Smooth muscle cell of trachea (primary cell): ENCODE measurements at places on chromosomes 2 and 18. TPM values are rescaled to one million over a fixed set of nuclear protein-coding genes. Genes with fewer than 3 reads are reported as not detected.

Gene TMEM247
- total RNA-seq, result not detected in 2 replicates

Gene SLC23A3
- total RNA-seq, result 1.2 and 2.0 TPM in 2 replicates

Gene CFAP65
- total RNA-seq, result under 0.01 TPM in 1 of 2 replicates, not detected in the other

Gene ACP1
- total RNA-seq, result 86.8 and 96.4 TPM in 2 replicates

Gene B3GNT7
- total RNA-seq, result 0.33 TPM in 1 of 2 replicates, not detected in the other

Gene WDR75
- total RNA-seq, result 39.4 and 51.1 TPM in 2 replicates
